CD8-positive, alpha-beta T cell (primary cell): ENCODE measurements at places on chromosomes 5 and 9.

DNA sequence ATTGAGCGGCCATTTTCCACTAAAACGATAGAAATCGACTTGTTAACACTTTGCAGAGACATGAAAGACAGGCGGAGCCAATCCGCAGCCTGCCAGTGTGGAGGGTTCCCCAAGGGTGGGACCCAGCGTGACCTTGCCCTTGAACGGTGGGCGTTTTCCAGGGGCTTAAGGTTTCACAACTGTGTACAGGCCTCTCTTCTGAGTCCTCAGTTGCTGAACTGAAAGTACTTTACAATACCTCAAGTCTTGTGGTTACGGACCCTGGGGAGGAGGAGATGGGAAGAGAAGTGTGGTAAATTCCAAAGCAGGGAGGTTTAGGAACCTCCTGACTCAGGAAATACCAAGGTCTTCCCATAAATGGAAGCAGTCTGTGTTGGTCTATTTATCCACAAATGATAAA lies 68.2 kb upstream of the CKMT2 start:
- DNase-seq, result no peak

- no peak for DNase-seq
These were observed at the start of gene NACC2 for GRCh38 chr9:136095070-136096058. Gene NACC2, minus strand, starts transcription at chr9:136095289. Its CDS starts 44,768 bp downstream, at chr9:136050521.

DNA sequence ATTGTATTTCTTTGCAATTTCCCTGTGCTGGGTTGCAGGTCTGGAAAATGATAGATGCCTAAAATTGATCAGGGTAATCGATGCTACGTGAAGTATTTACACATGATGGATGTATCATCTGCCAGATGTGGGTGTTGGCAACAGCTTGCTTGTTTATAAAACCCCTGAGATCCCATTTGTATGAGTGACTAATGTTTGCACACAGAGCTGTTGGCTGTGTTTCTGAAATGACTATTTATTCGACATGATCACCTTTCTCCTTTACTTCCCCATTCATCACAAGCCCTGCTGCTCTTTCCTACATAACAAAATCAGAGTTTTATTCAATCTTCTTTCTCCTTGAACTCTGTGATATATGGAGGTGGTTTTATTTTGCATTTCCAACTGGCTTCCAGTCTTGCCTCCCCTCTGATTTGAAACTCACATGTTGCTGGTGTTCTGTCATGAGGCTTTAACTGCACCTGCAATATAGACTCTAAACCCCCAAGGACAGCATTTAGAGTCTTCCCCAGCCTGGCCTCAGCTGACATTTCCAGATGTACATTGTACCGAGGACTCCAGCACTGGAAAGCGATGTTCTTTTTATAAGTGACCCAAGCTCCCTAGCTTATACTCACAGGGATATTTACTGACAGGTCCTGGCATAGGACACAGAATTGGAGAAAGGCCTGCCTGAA lies 50.7 kb upstream of the SHB start:
- DNase-seq, result no peak

DNA sequence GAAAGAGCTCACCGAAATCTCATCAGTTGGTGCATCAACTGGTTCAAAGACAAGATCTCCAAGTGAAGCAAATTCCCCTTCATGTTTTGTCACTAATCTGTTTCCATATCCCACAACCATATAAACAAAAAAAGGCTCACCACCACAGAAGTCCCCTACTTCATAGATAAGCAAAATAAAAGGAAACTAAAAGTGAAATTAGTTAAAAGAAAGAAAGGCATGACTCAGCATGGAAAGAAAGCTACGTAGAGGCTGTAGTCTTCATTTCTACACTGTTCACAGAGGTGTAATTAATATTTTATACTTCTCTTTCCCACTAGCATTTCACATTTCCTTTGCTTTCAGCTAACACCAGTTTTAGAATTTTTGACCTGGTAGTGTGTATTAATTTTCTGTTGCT lies 208.0 kb downstream of the CYLC2 start:
- DNase-seq, result no peak
